ENCODE measurements at places on chromosomes 4 and X.

- DNase-seq: peak; percentile 64
These were observed 1473.4 kb downstream of the RPA4 start for GRCh38 chrX:98357146-98357545.

DNA sequence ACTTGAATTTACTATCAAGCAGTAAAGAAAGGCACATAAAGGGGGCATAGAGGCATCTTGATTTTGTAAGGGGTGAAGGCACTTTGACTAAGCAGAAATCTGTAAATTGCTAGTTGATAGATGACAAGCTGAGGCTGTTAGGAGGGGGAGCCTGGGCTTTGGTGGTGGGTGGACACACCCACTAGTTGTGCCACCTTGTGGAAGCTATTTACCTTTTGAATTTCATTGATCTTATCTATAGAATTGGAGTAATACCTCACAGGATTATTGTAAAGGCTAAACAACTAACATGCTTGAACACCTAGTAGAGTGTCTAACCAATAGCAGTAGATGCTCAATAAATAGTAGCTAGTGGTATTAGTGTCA lies 142.8 kb upstream of the KCNIP4 start:
- DNase-seq: no peak

DNA sequence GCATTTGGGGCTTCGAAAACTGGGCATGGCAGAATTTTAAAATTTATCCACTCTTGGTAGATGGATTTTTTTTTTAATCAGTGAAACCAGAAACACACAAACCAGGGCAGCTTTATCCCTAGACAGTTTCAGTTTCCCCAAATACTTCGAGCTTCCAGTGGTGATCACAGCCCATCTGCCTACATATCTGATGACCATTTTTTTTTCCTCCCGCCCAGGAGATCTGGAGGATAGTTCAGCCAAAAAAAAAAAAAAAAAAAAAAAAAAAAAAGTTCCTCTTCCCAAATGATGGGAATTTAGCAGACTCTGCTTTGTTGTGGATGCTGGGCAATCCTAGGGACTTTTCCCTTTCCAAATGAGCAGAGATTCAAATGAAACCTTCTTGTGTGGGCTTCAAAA lies 1.0 kb upstream of the TBC1D9 start:
- DNase-seq: no peak

DNA sequence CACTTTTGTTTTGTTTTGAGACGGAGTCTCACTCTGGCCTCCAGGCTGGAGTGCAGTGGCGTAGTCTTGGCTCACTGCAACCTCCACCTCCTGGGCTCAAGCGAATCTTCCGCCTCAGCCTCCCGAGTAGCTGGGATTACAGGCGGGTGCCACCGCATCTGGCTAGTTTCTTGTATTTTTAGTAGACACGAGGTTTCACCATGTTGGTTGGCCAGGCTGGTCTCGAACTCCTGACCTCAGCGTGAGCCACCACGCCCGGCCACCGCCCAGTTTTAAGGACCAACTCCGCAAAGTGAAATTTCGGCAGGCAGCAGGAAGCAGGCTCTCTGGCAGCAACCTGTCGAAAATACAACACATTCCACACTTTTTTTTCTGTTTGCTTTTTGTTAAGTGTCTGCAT lies 13.4 kb downstream of the DHRSX start:
- no peak for DNase-seq

Data from brain (organoid and tissue), 16 donors.